ENCODE measurements at places on chromosomes 5 and 9. TPM values are rescaled to one million over a fixed set of nuclear protein-coding genes. Genes with fewer than 3 reads are reported as not detected.

Gene ENG
- 17.7 TPM for total RNA-seq

Gene CDO1
- total RNA-seq: 0.56 TPM

Gene KLF9
- 25.4 TPM for total RNA-seq

Gene NUP214
- total RNA-seq: 73.2 TPM

Gene ZNF300
- total RNA-seq: 2.8 TPM

Gene C9orf50
- total RNA-seq: not detected

Gene SLC34A3
- total RNA-seq: not detected

Gene SPEF2
- 6.1 TPM for total RNA-seq

Gene SOX30
- total RNA-seq: not detected

Gene SLC6A7
- total RNA-seq: not detected

Gene FABP6
- not detected for total RNA-seq

Gene SLC34A1
- total RNA-seq: not detected

Gene IFNA21
- total RNA-seq: not detected

Gene ARHGEF28
- total RNA-seq: not detected

Gene PCA3
- total RNA-seq: not detected

Gene DHX29
- total RNA-seq: 19.1 TPM

Gene TRIM36
- total RNA-seq: 0.19 TPM
